ENCODE measurements at places on chromosomes 11 and 22.

DNA sequence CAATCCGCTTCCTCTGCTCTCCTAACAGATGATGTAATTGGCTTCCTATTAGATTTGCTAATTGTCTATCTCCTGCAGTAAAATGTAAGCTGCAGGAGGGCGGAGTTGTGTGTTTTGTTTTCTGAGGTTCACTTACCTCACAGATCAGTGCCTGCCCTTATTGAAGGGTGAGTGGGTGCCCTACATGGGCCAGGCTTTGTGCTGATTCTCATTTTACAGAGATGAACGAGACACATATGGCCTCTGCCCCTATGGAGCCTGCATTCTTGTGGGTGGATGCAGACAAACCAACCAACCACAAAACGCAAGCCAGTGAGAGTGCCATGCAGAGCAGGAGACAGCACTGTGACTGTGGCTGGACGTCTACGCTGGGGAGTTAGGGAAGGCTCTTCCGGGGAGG, 9.9 kb downstream of the TESMIN start:
- no peak for DNase-seq

- DNase-seq = no peak
Observed at GRCh38 chr11:12683874-12684273, 9.7 kb downstream of the TEAD1 start.

- no peak for DNase-seq
Observed at GRCh38 chr22:45238076-45238956, 2.4 kb downstream of the KIAA0930 start.

GRCh38 chr11:19320827-19321226, 80.1 kb upstream of the E2F8 start:
- DNase-seq = no peak

- DNase-seq = no peak
Observed at GRCh38 chr22:18952022-18952421, 15.9 kb upstream of the PRODH start.

- DNase-seq = no peak
Observed at GRCh38 chr11:76665921-76666351, 4.6 kb downstream of the LRRC32 start.

GRCh38 chr22:35315855-35316745, 16.4 kb downstream of the TOM1 start:
- DNase-seq = no peak

DNA sequence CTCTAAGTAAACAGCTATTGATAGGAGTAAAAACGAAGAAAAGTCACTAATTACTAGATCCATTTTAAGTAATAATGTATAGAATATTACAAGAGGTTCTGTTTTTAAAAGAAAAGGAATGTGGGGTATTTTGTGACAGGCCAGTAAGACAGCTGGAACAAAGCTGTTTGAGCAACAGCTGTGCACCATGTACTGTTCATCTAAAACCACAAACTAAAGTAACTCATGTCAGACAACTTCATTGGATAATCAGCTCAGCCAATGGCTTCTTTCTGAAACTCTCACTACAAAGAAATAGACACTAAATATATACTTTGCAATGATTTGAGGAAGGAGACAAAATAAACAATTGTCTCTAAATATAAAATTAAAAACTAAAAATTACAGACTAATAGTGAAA, 16.1 kb downstream of the RRAS2 start:
- no peak for DNase-seq

DNA sequence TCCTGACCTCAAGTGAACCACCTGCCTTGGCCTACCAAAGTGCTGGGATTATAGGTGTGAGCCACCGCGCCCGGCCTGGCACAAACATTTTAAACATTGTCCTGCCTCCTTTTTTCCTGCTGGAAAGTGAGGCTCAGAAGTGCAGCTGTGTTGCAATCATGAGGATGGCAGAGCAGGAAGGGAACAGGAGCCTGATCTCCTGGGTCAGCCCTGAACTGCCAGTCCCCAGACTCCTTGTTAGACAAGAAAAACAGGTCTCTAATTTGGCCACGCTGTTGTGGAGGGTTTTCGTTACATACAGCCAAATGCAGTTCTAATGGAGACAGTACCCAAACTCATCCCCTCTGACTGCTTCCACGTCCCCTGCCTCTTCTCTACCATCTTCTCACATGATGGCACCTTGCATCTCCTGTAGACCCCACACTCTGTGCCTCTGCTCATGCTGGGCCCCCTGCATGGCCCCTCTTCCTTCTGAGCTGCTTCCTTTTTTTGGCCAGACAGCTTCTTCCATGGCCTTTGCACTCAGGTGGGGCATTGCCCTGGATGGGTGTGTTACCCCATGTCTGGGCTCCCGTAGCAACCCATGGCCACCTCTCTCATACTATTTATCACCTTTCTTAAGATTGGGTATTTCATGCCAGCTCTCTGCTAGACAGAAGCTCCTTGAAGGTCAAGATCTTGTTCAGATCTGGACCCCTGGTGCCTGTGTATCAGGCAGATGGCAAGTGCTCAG, 227.1 kb downstream of the CEP164 start:
- DNase-seq = no peak

GRCh38 chr22:36918586-36919284, 5.3 kb downstream of the CSF2RB start:
- no peak for DNase-seq

DNA sequence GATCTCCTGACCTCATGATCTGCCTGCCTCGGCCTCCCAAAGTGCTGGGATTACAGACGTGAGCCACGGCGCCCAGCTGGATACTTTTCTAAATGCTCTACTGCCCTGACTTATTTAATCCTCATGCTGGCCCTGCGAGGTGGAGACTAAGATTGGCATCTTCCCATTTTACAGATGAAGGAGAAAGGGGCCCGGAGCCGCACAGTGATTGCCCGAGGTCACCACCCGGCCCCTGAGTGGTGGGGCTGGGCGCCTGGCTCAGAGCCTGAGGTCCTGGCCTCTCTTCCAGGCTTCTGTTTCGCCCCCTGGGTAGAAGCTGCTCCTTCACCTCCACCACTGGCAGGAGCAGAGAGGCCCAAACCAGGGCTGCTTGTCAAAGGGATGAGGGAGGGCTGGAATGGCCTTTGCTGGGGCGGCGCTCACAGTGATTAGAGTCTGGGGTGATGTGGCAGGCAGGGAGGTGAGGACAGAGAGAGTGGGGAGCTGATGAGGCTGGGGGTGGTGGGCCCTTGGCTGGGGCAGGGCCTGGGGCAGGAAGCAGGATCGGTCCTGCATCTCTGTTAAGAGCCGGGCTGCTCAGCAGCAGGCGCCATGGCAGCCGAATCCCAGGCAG, 15.4 kb upstream of the MPPED1 start:
- no peak for DNase-seq

DNA sequence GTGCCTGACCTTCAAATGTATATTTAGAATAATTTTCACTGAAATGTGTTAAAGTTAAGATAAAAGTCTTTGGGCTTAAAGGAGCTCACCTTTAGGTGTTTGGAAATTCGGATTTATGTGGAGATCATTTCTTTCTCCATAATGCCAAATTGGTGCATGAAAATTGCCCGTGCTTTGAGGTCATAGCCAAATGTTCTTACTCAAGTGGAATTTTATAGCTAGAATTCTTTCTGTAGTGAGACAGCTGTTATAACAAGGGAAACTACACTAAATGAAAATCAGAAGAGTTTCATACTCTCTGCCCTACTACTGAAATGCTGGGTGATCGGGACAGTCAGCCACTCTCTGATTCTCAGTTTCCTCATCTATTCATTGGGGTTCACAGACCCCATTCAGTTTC, 89.5 kb upstream of the DBX1 start:
- no peak for DNase-seq

DNA sequence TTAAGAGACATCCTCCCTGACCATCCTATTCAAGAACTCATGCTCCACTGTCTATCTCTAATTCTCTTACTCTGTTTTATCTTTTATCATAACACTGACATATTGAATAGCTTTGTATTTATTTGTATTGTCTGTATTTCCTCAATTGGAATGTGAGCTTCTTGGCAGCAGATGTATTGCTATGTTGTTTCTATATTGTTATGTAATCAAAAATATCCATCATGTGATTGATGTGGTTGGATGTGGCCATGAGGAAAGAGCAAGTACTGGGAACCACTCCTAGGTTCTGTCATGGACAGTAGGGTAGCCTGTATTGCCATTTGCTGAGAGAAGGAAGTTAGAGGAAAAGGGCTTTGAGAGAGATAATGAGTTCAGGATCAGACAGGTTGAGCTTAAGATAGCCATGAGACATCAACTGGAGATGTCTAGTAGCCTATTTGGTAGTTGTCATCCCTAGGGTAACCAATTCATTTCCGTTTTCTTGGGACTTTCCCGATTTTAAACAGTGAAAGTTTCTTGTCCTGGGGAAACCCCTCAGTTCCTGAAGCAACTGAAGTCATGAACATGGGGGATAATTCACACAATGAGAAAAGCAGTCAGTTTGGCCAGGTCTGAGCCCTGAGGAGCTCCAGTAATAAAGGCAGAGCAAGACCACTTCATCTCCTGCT, 404.5 kb downstream of the INSC start:
- DNase-seq = no peak

DNA sequence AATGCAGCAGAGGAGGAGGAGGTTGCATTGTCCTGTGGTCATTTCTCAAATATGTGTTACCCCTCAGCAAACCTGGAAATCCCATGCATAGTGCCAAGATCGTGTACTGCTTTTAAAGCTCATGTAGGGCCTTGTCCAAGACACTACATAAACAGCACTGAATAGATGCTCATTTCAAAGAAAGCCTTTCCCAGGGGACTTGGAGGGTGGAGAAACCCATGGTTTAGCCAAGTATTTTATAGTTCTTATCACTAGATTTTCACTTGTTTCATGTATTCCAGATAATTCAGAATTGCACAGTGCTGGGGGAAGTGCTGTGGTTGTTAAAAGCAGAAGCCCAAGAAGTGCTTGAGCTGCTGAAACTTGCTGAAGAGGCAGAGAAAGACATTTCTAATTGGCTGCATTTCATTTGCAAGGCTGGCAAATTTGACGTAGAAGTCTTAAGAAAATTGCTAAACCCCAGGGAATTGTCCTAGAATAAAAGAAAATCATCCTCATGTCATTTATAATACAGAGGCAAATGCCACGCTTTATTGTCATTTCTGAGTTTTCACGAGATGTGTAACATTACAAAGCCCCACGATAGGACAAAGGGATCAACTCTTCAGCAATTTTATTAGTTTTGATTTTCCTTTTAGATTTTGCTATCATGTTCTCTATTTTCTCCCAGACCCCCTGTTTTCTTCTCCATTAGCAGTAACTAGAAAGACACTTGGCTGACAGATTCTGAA, 20.1 kb downstream of the CSRP3 start:
- no peak for DNase-seq

- DNase-seq = no peak
Observed at GRCh38 chr11:118690553-118691304, 11.3 kb upstream of the TREH start.

DNA sequence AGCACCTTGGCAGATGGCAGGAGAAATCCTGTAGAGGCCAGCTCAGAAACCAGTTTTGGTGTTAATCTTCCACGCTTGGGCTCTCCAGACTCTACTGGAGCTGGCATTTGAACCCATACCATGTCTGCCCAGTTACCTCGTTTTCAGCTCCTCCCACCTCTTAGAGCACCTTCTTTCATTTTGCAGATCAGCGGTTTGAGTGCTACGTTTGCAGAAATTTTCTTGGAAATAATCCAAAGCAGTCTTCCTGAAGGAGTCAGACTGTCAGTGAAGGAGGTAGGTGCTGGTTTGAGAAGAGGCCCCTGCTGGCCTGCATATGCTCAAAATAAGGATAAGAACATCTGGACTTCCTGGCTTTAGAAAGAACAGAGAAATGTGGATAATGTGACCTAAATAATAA, 13.7 kb downstream of the COA4 start:
- DNase-seq = no peak

DNA sequence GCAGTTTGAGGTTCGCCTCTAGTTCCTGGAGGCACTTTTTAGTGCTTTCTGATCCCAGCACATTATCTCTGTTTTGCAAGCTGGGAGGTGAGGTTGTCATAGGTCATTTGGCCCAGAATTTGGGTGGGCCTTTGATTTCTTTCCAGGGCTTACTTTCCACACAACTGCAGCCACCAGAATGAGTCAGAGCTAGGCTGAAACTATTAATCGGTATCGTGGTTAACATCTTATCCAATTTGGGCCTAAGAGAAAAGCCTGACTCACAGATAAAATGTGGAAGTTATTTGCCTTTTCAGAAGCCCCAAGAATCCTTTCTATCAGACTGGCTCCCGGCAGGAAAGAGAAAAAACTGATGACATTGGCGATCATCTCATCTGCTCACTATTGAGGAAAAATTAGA, 166.4 kb downstream of the KIRREL3 start:
- no peak for DNase-seq

DNA sequence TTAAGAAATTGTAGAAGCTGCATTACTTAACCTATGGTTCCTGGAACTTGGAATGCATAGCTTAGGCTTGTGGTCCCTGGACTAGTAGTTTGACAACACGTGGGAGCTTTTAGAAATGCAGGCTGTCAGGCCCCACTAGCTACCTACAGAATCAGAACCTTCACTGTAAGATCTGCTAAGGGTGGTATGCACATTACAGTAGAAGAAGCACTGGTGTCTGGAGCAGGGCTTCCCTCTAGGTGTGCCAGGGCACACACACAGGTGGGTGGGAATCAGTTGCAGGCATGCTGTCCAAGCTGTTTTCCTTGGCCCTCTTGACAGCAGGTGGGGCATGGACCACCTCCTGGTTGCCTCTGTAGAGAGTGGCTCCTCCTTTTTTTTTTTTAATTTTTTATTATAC, 8.8 kb downstream of the NNMT start:
- DNase-seq = no peak

- no peak for DNase-seq
Observed at GRCh38 chr22:50418624-50419023, 56.2 kb downstream of the SBF1 start.

GRCh38 chr11:38796281-38796680, 2198.2 kb upstream of the RAG2 start:
- DNase-seq = no peak

DNA sequence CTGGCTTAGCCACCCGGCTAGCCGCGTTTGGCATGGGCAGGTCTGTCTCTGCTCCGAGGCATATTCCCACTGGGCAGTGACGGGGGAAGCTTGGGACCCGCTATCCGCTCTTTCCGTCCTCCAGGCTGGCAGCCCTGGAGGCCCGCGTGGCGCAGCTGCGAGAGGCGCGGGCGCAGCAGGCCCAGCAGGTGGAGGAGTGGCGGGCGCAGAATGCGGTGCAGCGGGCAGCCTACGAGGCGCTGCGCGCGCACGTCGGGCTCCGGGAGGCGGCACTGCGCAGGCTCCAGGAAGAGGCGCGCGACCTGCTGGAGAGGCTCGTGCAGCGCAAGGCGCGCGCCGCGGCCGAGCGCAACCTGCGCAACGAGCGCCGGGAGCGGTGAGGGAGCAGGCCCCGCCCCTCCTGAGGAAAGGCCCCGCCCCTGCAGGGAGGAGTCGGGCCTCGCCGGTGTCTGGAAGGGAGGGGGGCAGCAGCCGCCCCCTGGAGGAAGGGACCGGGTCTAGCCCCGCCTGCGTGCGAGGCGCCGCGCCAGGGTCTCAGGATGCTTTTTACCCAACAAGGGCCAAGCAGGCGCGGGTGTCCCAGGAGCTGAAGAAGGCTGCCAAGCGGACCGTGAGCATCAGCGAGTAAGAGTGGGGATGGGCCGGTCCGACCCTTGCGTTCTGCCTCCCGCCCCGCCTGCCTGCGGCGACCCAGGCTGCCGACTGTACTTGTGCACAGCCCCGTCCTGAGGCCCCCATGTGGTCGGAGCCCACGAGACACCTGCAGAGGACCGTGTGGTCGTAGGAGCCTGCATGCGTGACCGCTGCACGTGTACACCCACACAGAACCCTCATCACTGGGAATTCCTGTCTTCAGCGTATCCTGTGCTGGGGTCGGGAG, 7.9 kb downstream of the ATG16L2 start:
- DNase-seq = peak; percentile 54

GRCh38 chr22:38169116-38169515, 12.5 kb downstream of the PLA2G6 start:
- DNase-seq = no peak

- DNase-seq = no peak
Observed at GRCh38 chr11:77502346-77502905, 28.5 kb upstream of the PAK1 start.
